ENCODE measurements at places on chromosomes 1 and 21. TPM values are rescaled to one million over a fixed set of nuclear protein-coding genes. Genes with fewer than 3 reads are reported as not detected.

DNA sequence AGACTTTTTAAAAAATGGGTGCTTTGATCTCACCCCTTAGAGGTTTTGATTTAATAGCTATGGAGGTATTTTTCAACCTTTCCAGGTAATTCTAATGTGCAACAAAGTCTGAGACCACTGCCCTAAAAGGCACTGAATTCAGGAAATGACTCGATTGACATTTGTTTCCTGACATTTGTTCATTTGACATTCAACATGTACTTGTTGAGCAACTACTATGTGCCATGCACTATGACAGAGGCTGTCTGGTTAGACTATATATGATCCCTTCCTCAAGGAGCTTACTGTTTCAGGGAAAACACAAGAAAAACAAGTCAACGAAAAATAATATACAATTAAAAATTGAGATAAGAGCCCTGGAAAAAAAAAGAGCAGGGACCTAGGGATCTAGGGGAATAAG is 25.6 kb upstream of the AVPR1B start:
- H3K27me3 ChIP-seq, result peaks cover 56% of the 10 kb centered on the region
- H3K4me1 ChIP-seq, result peaks cover 7% of the 10 kb centered on the region
- H3K36me3 ChIP-seq, result no peaks in the 10 kb centered on the region

- H3K36me3 ChIP-seq, result no peaks in the 10 kb centered on the region
- H3K27ac ChIP-seq, result no peak overlapping the region
- peaks cover 13% of the 10 kb centered on the region for H3K4me1 ChIP-seq
- no peak overlapping the region for H3K4me3 ChIP-seq
Measured at GRCh38 chr1:206859082-206859521, 6.3 kb upstream of the IL20 start.

The SLC45A1 gene
- 0.12 TPM for total RNA-seq

DNA sequence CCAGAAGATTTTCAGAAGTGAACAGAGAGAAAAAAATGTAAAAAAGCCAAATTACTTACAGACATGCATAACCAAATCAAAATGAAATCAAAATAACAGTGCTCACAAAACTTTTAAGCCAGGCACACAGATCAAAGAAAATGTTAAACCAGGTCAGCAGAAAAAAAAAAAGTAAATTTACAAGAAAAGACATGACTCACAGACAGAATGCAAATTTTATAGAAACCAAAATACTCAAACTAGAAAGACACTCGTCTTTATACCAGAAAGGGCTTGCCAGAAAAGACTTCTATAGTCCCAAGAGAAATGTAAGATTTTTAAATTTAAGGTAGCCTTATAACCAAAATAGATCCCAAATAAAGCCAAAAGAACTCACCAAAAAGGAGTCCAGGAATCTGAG is 86.5 kb upstream of the COG2 start:
- H3K4me3 ChIP-seq, result peak overlapping the region; percentile 20
- peaks cover 8% of the 10 kb centered on the region for H3K4me1 ChIP-seq
- H3K27me3 ChIP-seq, result peaks cover 22% of the 10 kb centered on the region
- peak overlapping the region; percentile 38 for H3K27ac ChIP-seq

The WDR64 gene
- not detected for total RNA-seq

DNA sequence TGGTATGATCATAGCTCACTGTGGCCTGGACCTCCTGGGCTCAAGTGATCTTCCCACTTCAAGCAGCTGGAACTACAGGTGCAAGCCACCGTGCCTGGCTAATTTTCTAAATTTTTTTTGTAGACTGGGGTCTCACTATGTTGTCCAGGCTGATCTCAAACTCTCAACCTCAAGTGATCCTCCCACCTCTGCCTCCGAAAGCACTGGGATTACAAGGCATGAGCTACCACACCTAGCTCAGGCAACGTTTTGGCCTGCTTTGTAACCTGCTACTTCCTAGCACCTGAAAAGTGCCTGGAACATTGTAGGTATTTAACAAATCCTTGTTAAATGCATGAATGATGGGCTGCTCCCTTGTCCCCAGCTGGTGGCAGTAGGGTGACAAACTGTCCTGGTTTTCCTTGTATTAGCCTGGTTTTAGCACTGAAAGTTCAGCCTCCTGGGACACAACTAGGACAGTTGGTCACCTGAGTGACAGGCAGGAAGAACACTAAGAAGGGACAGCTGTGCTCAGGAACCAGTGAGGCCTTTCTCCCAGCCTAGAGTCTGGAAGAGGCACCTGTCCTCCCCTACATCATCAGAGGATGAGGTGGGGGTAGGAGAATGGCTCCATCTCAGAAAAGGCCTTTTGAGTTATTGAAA is 88.5 kb upstream of the CD34 start:
- H3K27me3 ChIP-seq, result peaks cover 14% of the 10 kb centered on the region
- H3K27ac ChIP-seq, result no peak overlapping the region
- H3K4me3 ChIP-seq, result no peak overlapping the region
- DNase-seq, result no peak
- H3K36me3 ChIP-seq, result no peaks in the 10 kb centered on the region
- H3K4me1 ChIP-seq, result no peaks in the 10 kb centered on the region

GRCh38 chr1:164645921-164646320 is 86.9 kb downstream of the PBX1 start:
- no peaks in the 10 kb centered on the region for H3K4me1 ChIP-seq
- no peaks in the 10 kb centered on the region for H3K27me3 ChIP-seq
- DNase-seq, result no peak
- no peak overlapping the region for H3K27ac ChIP-seq
- no peaks in the 10 kb centered on the region for H3K36me3 ChIP-seq

DNA sequence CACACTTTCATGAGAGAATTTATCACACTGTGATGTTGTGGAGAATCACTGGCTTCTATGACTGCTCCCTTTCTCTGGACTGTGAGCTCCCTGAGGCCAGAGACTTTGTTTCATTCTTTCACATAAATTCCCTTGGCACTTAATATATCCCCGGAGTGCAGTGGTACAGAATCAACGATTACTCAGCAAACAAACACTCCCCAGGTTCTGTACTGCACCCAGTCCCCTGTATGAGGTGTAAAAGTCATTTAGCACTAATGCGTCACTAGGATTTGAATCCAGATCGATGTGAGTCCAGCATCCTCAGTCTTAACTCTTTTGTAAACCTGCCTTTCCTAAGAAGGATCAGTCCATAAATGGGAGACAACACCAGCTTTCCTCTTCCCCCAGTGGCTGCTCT is 6.8 kb upstream of the UTP25 start:
- H3K4me1 ChIP-seq, result peaks cover 13% of the 10 kb centered on the region
- no peak for DNase-seq
- peaks cover 21% of the 10 kb centered on the region for H3K27me3 ChIP-seq
- no peak overlapping the region for H3K4me3 ChIP-seq

GRCh38 chr1:198113342-198113750 is 43.5 kb upstream of the NEK7 start:
- H3K27me3 ChIP-seq, result peaks cover 7% of the 10 kb centered on the region
- DNase-seq, result no peak
- no peaks in the 10 kb centered on the region for H3K36me3 ChIP-seq
- no peaks in the 10 kb centered on the region for H3K4me1 ChIP-seq
- no peak overlapping the region for H3K27ac ChIP-seq
- no peak overlapping the region for H3K4me3 ChIP-seq

- H3K4me3 ChIP-seq, result no peak overlapping the region
- no peak for DNase-seq
- H3K36me3 ChIP-seq, result peaks cover 65% of the 10 kb centered on the region
- no peaks in the 10 kb centered on the region for H3K27me3 ChIP-seq
Measured at GRCh38 chr21:42521384-42521783, 7.7 kb downstream of the SLC37A1 start.

The MYOG gene
- total RNA-seq, result not detected

- H3K4me1 ChIP-seq, result no peaks in the 10 kb centered on the region
- H3K4me3 ChIP-seq, result no peak overlapping the region
- H3K27me3 ChIP-seq, result peaks cover 6% of the 10 kb centered on the region
- no peaks in the 10 kb centered on the region for H3K36me3 ChIP-seq
Measured at GRCh38 chr1:183388735-183389134, 29.4 kb downstream of the NMNAT2 start.

DNA sequence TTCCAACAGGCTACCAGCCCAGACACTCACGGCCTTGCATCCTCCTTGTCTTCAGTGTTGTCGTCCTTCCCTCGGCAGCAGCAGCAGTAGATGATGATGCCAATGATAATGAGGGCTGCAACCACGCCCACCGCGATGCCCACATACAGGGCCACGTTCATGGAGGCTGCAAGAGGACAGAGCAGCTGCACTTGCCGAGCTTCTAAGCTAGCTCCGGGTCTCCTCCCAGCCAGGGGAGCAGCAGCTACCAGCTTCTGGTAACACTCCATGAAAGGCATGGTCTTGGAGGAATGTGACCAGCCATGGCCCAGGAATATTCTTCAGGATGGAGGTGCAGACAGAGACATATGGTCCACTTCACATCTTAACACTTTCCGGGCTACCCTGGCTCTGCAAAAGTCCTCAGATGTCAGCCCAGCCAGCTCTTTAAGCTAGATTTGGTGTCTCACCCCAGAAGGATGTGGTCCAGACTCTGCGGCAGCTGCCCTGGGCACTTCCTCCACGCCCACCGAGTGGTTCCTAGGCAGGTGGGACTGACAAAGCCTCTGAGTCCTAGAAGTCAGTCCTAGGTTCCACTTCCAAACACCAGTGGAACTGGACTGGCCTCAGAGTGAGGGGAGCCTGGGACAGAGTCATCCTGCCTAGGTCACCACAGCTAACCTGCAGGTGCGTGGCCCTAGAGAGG is 35.1 kb downstream of the GPA33 start:
- no peaks in the 10 kb centered on the region for H3K36me3 ChIP-seq
- DNase-seq, result peak; percentile 51
- no peak overlapping the region for H3K4me3 ChIP-seq
- peaks cover 10% of the 10 kb centered on the region for H3K4me1 ChIP-seq
- no peaks in the 10 kb centered on the region for H3K27me3 ChIP-seq
- H3K27ac ChIP-seq, result no peak overlapping the region

The AIRE gene
- total RNA-seq, result 0.05 TPM

GRCh38 chr1:118918230-118918939 is 69.8 kb downstream of the TBX15 start:
- no peak overlapping the region for H3K27ac ChIP-seq
- H3K36me3 ChIP-seq, result no peaks in the 10 kb centered on the region
- no peak overlapping the region for H3K4me3 ChIP-seq
- no peaks in the 10 kb centered on the region for H3K4me1 ChIP-seq
- H3K27me3 ChIP-seq, result no peaks in the 10 kb centered on the region
- no peak for DNase-seq

DNA sequence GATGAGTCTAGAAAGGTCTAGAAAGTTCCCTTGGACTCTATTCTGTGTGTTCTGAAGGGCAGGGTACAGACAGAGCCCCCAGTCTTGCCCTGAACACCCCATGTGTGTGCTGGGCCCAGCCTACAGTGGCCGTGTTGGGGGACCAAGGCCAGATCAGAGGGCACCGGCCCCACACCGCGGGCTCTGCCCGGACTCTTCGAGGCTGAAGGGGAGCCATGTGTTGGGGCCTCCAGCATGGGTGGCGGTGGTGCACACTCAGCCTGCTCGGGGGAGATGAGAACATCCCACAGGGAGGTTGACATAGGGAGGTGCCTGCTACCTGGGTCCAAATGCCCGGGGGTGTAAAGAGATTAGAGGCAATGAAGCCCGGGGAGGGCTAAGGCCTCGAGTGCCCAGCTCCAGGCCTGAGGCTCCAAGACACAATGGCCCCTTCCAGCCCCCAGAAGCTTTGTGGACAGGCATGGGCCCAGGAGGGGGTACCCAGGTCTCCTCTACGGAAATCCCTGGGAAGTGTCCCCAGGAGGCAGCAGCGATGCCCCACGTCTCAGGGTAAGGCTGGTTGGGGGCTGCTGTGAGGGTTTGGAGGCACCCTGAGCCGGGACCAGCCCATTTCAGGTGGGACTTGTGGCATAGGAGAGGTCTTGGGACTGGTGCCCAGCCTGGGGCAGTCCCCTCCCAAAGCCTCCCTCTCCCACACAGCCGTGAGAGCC is 12.1 kb downstream of the ARHGEF16 start:
- no peak overlapping the region for H3K27ac ChIP-seq
- H3K4me1 ChIP-seq, result peaks cover 2% of the 10 kb centered on the region
- no peaks in the 10 kb centered on the region for H3K36me3 ChIP-seq

- H3K36me3 ChIP-seq, result no peaks in the 10 kb centered on the region
- peaks cover 3% of the 10 kb centered on the region for H3K4me1 ChIP-seq
- no peak overlapping the region for H3K4me3 ChIP-seq
- H3K27me3 ChIP-seq, result peaks cover 25% of the 10 kb centered on the region
- no peak for DNase-seq
Measured at GRCh38 chr1:53686091-53686964, 52.6 kb downstream of the GLIS1 start.
